ENCODE measurements at places on chromosomes 3 and 15. TPM values are rescaled to one million over a fixed set of nuclear protein-coding genes. Genes with fewer than 3 reads are reported as not detected.

The CHRM5 gene
- not detected for total RNA-seq

The ACTRT3 gene
- total RNA-seq, result 2.8 TPM

GRCh38 chr3:115691964-115692363, 68.7 kb downstream of the GAP43 start:
- no peak for DNase-seq

- DNase-seq, result no peak
Observed at GRCh38 chr15:76664895-76665294, 240.2 kb downstream of the SCAPER start.

DNA sequence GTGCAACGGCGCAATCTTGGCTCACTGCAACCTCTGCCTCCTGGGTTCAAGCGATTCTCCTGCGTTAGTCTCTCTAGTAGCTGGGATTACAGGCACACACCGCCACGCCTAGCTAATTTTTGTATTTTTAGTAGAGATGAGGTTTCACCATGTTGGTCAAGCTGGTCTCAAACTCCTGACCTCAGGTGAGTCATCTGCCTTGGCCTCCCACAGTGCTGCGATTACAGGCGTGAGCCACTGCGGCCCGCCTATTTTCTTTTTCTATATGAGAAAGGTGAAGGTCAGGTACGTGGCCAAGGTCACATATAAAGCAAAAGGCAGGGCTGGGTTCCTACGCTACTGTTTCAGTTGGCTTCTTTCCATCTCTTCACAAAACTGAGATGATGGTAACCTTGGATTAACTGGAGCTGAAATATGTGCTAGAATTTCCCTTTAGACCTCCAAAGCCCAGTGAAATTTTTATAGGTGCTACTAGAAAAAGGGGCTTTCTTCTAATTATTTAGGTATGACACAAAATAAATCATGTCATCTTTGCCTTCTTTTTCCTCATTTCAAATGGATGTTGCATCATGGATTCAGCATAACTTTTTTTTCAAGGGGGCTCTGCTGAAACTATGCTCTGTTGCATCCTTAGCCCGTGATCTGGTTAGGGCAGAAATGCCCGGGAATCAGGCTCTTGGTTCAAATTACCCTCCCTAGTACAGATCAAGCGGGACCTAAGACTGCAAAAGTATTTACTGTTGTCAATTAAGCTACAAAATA, 68.5 kb downstream of the MYO1E start:
- no peak for DNase-seq

Data from glomerular endothelial cell (primary cell).